ENCODE measurements at places on chromosomes 6 and 20.

GRCh38 chr6:169921853-169922824, 170.7 kb downstream of the ERMARD start:
- DNase-seq, result peak; percentile 50

GRCh38 chr20:25304025-25304549, 56.2 kb downstream of the PYGB start:
- DNase-seq, result no peak

DNA sequence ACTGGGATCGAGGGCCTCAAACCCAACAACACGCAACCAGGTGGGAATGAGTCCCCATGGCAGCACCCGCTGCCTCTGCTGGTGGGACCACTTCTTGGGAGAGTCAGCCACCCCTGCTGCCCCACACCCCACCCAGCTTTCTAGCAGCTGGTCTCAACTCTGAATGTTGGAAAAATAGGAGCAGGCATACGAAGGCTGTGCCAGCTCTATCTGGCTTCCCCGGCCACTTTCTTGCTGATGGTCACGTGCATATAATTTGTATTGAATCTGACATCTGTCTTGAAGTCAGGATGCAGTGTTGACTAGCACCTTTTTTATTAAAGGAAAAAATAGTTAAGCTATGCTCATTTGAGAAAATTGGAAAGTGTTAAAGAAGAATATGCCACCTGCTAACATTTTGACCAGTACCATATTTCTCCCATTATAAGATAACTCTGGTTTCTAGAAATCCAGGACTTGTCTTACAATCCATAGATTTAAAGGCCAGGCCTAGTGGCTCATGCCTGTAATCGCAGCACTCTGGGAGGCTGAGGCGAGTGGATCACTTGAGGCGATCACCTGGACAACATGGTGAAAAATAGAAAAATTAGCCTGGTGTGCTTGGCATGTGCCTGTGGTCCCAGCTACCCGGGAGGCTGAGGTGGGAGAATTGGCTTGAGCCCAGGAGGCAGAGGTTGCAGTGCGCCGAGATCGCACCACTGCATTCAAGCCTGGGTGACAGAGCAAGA, 26.9 kb upstream of the MAPRE1 start:
- no peak for DNase-seq

- no peak for DNase-seq
Measured at GRCh38 chr6:73566954-73567591, 46.2 kb upstream of the EEF1A1 start.

- no peak for DNase-seq
Measured at GRCh38 chr20:46367967-46368901, 38.2 kb downstream of the ELMO2 start.

GRCh38 chr6:128135325-128135724, 234.5 kb upstream of the THEMIS start:
- no peak for DNase-seq

- no peak for DNase-seq
Measured at GRCh38 chr20:57996936-57997890, 231.2 kb downstream of the ANKRD60 start.

GRCh38 chr20:48910347-48910781, 11.1 kb upstream of the ARFGEF2 start:
- no peak for DNase-seq

- DNase-seq, result no peak
Measured at GRCh38 chr20:37850036-37850592, 52.8 kb upstream of the VSTM2L start.

GRCh38 chr6:167094436-167094819, 28.5 kb upstream of the CCR6 start:
- DNase-seq, result no peak

DNA sequence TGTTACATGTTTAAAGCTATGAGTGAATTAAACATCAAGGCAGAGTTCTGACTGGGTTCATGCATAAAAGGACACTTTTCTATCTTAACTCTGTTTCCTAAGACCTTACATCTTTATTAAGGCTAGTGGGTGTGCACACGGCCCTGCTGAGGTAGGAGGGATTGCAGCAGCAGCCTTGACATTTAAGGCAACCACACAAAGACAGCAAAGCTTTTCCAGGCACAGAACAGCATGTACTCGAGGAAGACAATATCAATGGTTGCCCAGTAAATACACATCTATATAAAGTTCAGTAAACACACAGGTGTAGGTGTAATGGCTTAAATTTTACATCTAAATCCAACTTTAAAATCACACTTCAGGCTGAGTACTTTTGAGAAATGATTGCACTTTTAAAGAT, 79.8 kb upstream of the LOC128125822 start:
- no peak for DNase-seq

- no peak for DNase-seq
Measured at GRCh38 chr6:11486486-11486885, 51.1 kb upstream of the TMEM170B start.

DNA sequence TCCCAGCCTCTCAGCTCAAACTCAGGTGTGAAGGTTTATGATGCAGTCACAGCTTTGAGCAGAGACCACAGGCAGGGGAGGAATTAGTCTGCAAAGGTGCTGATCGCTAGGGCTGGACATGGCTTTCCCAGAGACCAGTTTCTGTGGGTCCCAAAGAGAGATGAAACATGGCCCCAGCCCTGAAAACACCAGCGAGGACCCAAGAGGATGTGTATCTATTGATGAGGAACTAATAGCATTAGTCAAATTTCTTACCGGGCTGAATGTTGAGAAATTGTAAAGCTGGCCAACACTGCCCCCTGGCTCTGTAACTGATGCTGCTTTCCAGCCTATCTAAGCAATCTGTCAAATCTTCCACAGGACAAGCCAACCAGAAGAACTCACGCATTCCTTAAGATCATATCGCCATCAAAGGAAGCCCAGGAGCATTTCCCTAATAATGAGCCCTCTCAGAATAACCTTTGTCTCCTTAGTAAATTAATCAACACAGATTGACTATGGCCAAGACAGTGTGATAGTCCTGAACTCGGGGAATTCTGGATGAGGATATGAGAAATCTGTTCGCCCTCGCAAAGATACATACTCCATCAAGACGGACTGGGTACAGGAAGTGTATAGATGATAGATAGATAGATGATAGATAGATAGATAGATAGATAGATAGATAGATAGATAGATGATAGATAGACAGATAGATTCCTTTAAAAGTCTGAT, 7.8 kb upstream of the ACSS1 start:
- no peak for DNase-seq

GRCh38 chr20:53847139-53847836, 223.1 kb downstream of the BCAS1 start:
- no peak for DNase-seq

DNA sequence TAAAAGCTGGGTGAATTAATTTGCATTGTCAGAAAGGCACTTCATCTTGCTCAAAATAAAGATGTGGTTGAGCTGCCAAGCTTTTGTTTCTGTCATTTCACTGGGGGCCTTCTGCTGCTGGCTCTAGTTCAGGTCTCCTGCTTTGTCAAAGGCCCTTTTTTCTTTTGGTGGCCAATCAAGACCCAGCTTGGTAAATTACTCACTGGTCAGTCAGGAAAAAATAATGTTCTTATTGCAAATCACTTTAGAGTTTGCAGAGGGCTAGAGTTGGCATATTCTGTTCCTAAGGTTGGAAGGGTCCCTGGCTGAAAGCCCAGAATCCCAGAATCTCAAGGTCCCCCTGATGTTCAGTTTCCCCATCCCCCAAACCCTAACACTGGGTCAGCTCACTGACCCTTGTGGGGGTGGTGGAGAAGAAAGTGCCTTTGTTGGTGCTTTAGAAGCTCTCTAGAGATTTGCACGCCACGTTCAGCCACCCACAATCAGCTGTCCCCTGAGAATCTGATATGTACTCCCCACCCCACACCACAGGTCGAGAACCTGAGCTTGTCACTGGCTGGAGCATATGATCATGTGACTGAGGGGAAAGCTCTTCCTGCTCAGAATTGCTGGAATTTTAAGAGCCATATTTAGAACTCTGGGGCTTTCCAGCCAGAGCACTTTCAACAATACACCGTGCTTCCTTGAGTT, 21.7 kb upstream of the BNIP5 start:
- no peak for DNase-seq

DNA sequence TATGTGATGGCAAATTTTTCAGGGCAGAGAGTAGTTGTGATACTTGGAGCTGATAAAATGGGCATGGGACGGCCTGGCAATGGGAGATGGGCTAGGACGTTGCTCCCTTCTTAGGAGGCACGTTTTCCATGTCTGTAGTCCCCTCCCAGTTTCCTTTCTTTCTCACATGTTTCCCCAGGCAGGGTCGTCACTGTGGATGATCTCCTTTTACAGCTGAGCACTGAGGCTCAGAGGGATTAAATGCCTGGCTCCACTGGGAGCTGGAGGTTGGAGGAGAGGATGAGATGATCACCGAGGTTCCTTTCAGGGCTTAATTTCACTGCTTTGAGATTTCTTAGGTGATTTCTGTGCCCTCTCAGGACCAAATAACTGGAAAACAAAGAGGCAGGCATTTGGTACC, 136.7 kb downstream of the SOBP start:
- no peak for DNase-seq

- DNase-seq, result no peak
Measured at GRCh38 chr6:105483492-105483891, 80.6 kb upstream of the PREP start.

DNA sequence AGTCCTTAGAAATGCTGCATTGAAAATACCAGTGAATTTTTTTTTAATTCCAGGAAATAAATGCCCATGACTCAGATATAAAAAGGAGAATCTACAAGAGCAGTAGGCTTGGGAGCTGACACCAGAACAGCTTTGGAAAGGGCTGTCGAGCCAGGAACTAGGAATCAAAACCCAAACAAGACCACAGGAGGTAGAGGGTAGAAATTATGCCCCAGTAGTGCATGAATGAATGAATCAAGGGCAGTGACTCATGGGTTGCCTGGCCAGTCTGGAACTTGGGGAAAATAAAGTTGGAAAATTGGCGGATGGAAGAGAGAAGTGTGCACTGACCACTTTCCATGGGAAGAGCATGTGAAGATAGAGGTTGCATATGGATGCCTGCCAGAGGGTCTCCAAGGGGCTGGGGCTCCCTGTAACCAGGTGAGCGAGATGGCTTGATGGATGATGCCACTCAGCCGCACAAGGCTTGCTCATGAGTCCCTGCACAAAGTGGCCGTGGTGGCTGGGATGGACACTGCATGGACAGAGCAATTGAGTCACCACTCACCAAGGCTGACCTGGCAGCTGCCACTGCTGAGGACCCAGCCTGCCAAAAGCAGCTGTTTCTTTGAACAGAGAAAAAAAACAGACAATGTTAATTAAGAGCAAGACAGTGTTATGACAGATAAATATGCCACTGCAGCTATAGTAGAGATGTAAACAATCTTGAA, 15.2 kb upstream of the MCCD1 start:
- DNase-seq, result no peak

Data from stimulated activated CD8-positive, alpha-beta memory T cell treated with anti-CD3 and anti-CD28 coated beads, Interleukin-2, amount 100 ng/mL, for 48 hours (primary cell).